ENCODE measurements at places on chromosomes 1 and 21.

- no peak for DNase-seq
Observed at GRCh38 chr1:44072821-44073220, 41.6 kb upstream of the SLC6A9 start.

DNA sequence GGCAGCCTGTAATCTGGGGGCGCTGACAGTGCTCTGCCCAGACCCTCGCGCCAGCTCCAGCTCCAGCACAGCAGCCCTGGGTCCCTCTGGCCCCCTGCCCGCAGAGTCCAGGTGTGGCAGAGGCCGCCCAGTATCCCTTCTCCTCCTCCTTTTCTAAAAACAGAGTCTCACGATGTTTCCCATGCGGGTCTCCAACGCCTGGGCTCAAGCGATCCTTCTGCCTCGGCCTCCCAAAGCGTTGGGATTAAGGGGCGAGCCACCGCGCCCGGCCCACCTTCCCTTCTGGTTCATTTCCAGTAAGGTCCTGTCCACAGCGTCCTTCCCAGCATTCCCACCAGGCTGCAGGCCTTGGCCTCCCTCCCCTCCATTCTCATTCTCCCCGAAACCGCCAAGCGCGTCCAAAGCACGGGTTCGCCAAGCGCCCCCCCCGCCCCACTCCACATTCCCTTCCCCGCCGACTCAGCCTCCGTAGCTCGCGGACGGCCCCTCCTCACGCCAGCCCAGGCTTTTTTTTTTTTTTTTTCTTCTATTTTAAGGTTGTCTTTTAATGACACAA is 2.0 kb upstream of the PCBP3 start:
- DNase-seq, result no peak

DNA sequence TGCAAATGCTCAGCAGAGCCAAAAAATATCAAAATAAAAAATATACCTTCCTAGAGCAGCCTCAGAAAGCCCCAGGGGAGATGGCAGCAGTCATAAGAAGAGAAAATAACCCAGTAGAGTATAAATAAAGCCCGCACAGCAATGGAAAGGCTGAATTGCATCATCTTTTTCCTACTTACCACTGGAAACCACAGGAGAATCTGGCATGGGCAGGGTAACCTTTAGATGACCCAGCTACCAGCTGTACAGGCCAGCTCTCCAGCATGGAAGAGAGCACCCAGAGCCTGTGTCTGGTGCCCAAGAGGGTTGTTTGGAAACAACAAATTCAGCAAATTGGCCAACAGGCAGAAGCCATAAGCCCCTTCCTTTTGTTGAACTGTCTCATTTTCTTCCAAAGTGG is 253.1 kb downstream of the OMA1 start:
- DNase-seq, result no peak

- no peak for DNase-seq
Observed at GRCh38 chr1:228090613-228091081, 8.1 kb downstream of the ARF1 start.

DNA sequence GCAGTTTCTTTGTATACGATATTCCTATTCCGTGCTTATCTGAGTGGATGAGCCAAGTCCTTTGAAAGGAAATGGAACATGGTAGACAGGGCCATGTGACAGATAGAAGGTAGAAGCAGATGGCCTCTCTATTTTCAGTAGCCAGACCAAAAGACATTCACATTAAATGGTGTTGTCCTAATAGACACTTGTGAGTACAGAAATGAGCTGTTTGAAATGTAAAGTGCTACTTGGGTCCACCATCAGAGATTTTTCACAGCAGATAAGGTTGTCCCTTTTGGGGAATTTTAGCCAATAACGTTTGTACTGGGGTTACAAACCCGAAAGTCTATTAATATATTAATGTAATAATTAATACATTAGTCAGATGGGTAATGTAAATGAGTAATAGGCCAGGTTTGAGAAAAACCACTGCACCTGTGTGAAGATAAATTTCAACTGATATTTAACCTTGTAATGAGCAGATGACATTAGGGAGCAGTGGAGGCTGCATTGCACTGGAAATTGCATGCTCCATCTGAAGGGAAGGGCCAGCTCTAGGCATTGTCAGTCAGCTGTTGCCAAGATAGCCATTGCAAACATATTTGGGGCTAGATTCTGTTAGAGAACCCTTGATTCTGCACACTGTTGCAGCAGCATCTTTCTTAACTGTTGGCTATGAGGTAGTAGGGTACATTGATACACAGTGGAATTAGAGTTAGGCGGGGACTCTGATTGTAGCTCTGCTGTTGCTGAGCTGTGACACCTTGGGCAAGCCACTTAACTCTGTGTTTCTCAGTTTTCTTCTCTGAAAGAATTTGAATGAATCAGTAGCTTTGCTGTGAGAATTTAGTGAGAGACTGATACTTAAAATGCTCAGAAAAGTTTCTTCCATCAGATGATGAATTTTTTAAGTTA is 43.8 kb downstream of the FGGY start:
- no peak for DNase-seq

GRCh38 chr1:3674100-3675094 is 22.1 kb downstream of the TP73 start:
- no peak for DNase-seq

- no peak for DNase-seq
Observed at GRCh38 chr1:56654126-56654923, 9.2 kb downstream of the PRKAA2 start.

- no peak for DNase-seq
Observed at GRCh38 chr1:119428991-119429390, 14.0 kb downstream of the HSD3B2 start.

- no peak for DNase-seq
Observed at GRCh38 chr1:230899841-230900251, 31.5 kb upstream of the C1orf198 start.

- no peak for DNase-seq
Observed at GRCh38 chr1:3113047-3113740, 44.2 kb downstream of the PRDM16 start.

- no peak for DNase-seq
Observed at GRCh38 chr1:36443297-36443696, 7.0 kb downstream of the OSCP1 start.

- no peak for DNase-seq
Observed at GRCh38 chr1:94165843-94166242, 44.9 kb upstream of the ABCA4 start.

DNA sequence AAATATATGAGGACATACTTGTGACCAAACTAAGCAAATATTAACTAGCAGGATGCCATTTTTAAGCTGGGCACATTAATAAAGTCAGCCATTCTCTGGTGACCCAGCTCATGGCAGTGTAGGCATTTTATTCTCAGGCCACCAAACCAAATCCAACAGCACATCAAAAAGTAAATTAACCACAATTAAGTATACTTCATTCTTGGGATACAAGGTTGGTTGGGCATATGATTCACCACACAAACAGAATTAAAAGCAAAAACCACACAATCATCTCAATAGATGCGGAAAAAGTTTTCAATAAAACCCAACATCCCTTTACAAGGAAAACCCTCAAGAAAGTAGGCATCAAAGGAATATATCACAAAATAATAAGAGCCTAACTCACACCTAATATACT is 101.3 kb downstream of the FAF1 start:
- no peak for DNase-seq

- no peak for DNase-seq
Observed at GRCh38 chr1:75632350-75632949, 21.5 kb upstream of the SLC44A5 start.

DNA sequence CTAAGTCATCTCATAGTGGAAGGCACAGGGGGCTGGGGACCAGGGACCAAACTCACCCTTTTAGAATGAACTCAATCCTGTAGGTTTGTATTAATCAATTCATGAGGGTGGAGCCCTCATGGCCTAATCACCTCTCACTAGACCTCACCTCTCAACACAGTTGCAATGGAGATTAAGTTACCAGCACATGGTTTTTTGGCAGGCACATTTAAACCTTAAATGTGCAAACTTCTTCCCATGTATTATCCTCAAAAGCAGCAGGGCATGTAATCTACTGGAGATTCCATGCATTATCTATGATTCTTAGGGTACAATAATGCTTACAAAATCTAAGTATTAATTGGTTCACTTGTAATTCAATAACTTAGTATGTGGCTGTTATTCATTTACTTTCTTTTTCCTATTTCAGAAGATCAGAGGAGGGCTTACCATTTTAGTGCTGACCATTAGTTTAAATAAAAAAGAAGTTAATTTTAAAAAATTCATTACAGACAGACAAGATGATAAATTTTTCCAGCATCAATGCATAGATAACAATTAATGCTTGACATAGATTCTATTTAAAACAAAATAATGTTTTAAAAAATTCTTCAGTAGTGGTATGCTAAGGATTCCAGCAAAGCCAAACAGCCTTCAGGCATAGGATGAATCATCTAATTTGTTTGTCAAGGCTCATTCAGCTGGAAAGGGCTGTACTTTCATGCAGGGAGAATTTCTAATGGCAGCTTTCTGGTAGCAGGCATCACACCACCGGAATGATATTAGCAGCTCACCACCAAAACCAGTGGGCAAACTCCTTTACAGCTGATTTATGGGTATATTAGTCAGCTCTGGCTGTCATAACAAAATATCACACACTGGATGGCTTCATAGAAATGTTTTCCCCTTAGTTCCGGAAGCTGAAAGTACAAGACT is 124.6 kb upstream of the ZNF648 start:
- DNase-seq, result no peak

- no peak for DNase-seq
Observed at GRCh38 chr1:210089855-210090254, 142.7 kb upstream of the SERTAD4 start.

- DNase-seq, result no peak
Observed at GRCh38 chr1:199667089-199667488, 360.4 kb upstream of the NR5A2 start.

DNA sequence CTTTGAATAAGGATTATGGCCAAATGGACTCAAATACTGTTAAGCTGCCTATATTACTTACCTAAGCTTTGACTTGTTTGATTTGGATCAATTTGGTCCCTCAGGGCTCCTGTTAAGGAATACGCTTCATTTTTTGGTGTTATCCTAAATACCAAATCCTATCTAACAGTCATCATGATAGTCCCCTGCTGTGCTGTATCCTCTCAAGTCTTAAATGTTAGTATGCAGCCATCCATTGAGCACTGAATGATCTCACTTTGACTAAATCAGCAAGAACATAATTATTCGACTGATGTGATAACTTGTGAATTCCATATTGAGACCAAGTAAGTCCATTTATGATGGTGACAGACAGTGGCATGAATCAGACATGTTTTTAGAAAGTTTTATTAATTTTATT is 53.1 kb upstream of the ATF3 start:
- DNase-seq, result no peak

- DNase-seq, result no peak
Observed at GRCh38 chr1:52904927-52905698, 16.4 kb downstream of the ECHDC2 start.

GRCh38 chr1:96464066-96464465 is 257.5 kb upstream of the PTBP2 start:
- DNase-seq, result no peak

GRCh38 chr1:178150610-178151009 is 56.7 kb downstream of the RASAL2 start:
- DNase-seq, result no peak

GRCh38 chr21:26512664-26513063 is 60.4 kb downstream of the CYYR1 start:
- no peak for DNase-seq

DNA sequence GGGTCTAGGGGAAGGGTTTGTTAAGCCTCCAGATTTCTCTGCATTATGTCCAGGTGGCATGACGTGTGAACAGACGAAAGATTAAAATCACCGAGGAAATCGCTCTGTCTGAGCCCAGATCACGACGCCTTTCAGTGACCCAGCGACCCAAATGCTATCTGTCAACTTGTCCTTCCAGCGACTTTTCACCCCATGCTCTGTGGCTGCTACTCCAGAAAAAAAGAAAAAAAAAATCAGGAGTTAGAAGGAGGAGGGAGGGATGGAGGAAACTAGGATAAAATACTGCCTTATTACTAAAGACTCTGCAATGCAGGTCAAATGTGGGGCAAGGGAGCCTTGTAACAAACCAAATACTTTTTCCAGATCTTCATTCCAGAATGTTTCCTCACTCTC is 352.0 kb downstream of the NUF2 start:
- no peak for DNase-seq

- no peak for DNase-seq
Observed at GRCh38 chr21:33042812-33043211, 17.1 kb downstream of the OLIG2 start.

- DNase-seq, result no peak
Observed at GRCh38 chr1:188023206-188023605, 1194.5 kb downstream of the PLA2G4A start.

DNA sequence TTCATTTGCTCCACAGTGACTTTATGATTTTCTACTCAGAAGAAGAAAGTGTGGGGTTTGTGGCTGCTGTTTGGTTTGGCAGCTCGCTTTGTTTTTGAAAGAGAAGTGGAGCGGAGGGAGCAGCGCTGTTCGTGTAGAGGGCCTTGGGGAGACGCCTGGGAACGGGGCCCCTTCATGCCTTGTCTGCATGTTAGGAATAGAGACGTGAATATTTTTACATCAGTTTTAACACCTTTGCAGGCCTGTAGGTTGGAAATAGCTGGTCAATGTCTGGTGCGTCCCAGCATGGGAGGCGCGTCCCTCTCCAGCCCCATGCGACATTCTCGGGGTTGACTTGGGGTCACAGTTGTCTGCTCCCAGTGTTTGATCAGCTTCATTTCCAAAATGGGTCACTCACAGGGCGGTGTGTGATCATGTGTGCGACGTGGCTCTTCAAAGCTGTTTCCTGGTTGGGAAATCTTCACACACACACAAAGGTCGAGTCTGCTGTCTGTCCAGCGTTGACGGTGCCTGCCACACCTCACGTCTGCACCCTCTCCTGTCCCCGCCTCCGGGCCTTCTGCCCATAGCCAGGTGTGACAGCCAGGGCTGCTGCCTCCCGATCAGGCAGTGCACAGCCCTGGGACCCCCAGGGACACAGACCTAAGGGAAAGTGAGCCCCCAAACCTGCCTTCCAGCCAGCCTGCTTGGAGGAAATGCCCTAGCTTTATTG is 149.2 kb downstream of the PSMG1 start:
- DNase-seq, result no peak

DNA sequence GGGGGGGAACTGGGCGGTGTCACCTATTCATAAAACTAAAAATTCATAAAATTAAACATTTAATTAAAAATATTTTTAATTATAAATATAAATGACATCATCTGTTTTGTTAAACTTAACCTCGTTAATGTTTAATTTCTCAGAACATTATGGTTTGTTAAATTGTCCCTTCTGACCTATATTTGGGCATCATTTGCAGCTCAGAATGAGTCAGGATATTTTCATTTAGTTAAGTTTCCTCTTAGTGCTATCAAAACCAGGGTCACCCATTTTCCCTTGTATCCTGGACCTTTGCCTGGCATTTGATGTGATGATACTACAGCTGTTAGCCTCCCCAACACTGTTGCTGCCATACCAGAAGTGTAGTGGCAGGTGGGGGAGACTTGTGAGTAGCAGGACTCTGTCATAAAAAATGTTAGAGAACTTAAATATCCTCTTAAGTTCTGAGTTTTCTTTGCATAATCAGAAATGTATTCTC is 30.3 kb downstream of the TSNAX start:
- no peak for DNase-seq

GRCh38 chr21:26888931-26889330 is 43.7 kb upstream of the ADAMTS1 start:
- no peak for DNase-seq

DNA sequence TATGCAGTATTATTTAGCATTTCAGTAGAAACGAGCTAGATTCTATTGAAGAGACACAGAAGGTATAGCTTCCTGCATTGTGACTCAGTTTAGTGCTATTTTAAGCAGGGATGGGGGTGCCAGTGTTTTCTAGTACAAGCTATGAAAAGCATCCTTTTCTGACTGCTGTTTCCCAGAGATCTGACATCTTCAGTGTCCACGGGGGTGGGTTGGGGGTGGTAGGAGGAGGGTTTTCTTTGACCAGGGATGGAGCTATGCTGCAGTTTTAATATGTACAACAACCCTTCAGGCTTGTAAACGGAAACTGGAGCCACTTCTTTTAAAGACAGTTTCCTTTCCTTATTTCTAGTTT is 2.7 kb upstream of the NEGR1 start:
- DNase-seq, result no peak
